Activated CD4-positive, alpha-beta T cell treated with anti-CD3 and anti-CD28 coated beads, Interleukin-10, Interleukin-2, amounts not matched to agents 100 ng/mL and 50 ng/mL, durations not matched to agents 16 hours and 8 hours (primary cell): ENCODE measurements at places on chromosomes 1 and 21.
A peak's percentile ranks its signal among the peaks of the same experiment; 100 is the strongest.

DNA sequence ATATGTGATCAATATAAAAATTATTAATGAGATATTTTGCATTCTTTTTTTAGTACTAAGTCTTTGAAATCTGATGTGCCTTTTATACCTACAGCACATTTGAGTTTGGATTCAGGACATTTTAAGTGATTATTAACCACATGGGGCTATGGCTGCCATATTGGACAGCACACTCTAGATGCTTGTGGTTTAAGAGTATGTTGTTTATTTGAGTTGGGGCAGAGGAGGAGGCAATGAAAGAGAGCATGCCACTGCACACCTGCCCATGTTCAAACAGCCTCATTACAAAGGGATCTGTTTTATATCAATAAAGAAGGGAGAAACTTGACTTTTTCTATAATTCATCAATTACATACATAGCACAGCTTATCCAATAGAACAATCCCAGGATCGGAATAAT, 99.4 kb upstream of the EDEM3 start:
- DNase-seq: no peak

DNA sequence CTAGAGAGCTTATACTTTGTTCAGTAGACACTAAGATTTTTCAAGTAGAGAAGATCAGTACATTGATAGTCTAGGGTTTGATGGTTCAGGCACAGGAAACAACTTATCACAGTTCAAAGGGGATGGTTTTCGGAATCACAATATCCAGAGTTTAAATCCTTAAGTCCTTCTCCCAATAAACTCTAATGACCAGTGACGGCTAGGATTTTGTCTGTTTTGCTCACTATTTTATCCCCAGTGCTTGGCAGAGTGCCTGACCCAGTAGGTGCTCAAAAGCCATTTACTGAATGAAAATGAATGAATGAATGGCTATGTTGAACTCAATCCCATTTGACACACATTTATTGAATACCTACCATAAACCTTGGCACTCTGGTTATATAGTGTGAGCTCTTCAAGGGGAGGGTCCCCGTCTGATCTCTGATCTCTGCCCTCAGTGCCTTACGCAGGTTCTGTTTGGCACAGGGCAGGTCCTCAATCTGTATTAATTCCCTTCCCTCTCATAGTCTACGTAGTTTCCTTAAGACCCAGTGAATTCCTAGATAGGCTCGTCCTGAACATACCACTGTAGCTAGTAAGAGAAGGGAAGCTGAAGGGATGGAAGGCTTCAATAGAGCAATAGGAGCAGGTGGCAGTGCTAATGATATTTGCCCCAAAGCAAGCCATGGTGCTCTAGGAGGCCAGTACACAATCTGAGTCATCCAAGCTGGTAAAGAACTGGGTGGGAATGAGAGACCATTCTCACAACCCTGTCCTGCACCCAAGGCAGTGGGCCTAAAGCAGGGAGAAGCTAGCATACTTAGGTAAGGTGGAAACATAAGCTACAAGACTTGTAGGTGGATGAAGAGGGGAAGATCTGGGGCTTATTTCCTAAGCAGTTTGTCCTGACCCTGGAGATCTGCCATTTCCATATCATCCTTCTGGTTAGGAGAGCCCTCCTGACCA, 53.4 kb downstream of the DMAP1 start:
- DNase-seq: no peak

DNA sequence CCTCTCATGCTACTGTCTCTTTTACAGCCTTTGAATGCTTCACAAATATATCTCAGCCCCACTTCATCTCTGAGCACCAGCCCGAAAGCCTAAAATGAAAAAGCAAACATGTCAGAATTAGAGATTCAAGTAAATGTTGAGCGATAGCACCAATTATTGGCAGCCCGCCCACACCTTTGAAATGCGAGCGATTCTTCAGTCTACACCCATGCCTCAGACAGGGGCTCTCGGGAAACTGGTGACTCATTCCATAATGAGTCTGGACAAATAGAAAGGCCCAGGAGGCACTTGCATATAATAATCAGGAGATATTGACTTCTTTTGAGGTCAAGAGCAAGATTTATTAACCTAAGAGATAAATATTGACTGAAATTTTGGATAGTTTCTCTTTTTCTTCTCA, 487.3 kb upstream of the PTBP2 start:
- no peak for DNase-seq

DNA sequence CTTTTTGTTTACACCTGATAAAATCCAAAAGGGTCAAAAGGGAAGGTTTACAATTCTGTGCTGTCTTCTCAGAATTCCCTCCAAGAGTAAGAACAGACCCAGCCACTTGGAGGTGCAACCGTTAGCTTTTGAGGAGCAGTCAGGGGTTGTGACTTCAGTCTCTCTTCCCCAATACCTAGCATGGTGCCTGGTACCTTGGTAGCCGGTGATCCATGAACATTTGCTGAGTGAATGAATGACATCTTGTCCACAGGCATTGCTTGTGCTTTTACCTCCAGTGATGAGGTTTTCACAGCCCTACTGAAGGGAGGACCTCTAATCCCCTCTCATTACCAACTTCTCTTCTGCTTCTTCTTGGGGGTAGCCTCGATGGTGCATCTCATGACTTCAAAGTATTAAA, 11.7 kb downstream of the GFI1 start:
- DNase-seq: no peak

DNA sequence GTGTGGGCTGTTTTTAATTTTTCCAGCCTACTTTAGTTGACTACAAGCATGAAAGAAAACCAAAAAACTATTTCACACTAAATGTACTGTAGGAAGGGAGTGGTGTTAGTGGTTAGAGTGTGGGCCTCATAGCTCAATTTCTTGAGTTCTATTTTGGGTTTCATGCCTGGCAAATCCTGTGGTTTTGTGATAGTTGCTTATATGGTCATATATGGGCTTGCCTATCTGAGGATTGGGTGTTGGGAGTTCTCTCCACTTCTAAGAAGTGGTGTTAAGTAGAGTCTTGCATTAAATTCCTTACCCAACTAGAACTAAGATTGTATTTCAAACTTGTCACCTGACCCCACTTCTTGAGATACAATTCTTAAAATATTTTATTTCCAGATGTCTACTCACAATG, 37.8 kb upstream of the COL11A1 start:
- DNase-seq: no peak

DNA sequence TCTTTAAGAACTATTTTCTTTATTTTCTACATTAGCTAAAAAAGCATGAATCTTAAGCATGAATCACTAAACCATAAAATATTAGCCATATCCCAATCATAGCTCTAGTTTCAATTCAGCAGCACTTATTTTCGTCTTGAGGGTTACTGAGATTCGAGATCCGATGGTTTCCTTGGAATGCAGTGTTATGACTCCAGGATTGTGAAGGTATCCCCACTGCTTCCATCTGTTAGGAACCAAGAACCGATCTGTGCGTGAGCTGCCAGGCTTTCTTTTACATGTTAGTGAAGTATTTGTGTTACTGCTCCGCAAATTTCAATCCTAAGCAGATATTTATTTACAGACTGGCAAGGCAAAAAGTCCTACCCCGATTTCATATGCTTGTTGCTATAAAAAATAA, 18.8 kb downstream of the TNFRSF9 start:
- no peak for DNase-seq

DNA sequence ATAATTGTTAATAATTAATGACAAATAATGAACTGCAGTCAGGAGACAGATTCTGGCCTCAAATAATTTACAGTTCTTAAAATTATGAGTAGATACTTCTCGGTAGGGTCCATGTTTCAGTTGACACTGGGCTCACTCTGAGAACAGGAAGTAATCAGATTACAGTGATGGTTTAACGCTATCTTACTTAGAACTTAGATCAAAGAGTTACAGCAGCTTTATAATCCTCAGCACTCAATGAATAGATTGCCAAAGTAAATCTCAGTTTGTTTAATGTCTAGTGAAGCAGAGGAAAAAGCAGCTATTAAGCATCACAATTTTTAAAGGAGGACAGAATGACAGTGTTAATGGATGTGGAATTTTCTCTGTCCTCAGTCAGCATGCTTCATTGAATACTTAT, 79.6 kb downstream of the PDE4B start:
- no peak for DNase-seq

DNA sequence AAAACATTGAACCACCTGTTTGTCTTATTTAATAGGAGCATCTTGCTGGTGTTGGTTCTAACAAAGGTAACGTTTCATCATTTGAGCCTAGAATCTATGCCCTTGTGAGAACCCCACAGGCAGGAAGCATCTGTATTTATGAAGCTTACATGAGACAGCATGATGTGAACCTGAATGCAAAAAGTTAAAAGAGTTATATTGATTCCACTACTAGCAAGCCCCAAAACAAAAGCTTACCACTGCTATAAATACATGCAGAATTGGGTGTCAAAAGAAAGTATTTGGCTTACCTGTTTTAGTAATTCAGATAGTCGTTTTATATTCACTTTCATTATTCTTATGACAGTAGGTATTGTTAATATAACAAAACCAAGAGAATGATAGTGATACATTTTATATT, 301.2 kb upstream of the ADGRL2 start:
- DNase-seq: no peak

DNA sequence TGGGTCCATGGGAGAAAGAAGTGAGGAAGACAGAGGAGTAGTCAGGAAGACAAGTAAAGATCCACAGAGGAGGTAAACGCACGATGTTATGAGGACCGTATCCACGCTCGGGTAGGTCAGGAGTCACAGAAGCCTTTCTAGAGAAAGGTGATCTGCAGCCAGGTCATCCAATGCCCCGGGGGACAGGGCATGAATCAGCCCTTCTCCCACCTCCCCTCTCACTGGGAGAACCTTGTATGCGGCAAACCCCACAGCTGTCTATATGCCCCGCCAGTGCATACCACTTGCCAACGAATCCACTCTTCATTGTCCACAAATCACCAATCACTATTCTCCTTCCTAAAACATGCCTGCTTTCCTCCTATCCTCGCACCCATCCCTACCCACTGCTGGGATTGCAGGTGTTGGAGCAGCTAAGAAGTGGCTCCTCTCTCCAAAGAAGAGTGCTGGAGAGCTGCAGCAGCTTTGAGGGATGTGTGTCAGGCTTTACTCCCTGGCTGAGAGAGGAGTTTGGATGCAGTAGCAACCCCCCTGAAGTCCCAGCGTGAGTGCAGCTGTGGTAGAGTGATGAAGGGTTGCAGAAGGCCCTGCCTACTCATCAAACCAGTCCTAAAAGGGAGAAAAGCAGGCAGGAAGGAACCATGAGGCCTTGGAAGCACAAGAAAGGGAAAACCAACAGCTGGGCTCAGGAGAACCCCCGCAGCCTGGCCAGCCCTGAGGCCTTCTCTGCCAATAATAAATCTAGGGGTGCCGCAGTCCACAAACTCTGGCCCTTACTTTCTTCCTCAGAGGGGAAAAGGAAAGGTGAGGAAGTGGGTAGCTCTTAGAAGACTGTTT, 102.2 kb upstream of the GADD45A start:
- DNase-seq: no peak

DNA sequence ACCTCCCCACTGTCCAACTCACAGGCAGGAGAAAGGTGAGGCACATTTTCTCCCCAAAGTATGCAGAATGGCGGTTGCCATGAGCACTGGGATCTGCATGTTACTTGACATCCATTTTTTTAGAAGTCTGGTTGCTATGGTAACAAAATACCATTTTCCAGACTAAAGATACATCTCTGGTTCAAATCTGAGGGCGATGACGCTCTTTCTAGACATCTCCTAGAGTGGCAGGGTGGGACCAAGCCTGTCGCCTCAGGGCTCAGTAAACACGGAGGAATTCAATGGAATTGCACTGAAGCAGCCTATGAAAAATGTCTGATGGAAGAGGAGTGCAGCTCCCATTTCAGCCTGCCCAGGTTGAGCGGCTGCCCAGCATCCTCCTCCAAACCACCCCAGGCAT, 21.5 kb upstream of the FAM43B start:
- DNase-seq: no peak

GRCh38 chr1:61612602-61613001, 112.3 kb downstream of the TM2D1 start:
- DNase-seq: no peak

GRCh38 chr1:4425892-4426291, 228.5 kb upstream of the AJAP1 start:
- peak; percentile 1 for DNase-seq

DNA sequence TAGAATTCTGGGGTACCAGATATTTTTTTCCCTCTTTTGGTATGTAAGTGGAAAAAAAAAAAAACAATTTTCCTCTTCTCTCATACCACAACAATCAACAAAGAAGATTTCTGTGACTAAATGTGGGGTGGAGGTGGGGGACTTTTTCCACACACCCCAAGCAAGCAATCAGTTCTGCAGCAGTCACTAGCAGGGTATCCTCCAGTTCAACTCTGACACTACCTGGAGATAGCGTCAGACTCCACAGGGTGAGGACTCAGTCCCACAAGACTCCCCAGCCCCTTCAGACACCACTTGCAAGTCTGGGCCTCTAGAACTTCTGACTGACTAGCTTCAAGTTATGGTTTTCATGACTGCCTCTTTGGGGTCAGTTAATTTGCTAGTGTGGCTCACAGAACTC, 6.2 kb downstream of the DHX9 start:
- DNase-seq: no peak

DNA sequence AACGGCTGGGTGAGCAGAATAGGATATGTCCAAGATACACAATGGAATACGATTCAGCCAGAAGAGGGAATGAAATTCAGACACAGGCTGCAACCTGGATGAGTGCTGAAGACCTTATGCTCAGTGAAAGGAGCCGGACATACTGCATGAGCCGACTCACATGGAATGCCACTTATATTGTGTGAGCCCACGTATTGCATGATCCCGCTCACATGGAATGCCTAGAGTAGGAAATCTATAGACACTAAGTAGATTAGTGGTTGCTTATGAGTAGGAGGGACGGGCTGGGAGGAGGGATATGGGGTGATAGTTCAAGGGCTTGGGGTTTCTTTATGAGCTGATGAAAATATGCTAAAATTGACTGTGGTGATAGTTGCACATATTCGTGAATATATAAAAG, 26.8 kb downstream of the TMPRSS2 start:
- no peak for DNase-seq

GRCh38 chr1:80633947-80634706, 1166.6 kb upstream of the ADGRL2 start:
- no peak for DNase-seq

DNA sequence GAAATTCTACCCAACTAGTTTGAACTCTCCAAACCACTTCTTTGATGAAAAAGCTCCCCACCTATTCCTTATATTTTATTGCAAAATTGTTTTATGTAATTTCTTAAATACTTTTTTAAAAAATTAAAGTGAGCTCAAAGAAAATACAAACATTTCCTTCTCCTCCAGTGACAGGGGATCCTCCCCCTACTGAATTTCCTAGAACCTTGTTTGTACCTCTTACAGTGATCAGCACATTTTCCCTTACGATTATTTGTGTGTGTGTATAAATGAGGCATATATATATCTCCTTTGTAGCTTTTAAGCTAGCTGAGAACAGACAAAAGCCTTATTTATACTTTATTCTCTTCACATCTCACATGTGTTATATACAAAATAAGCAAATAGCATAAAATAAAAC, 44.4 kb downstream of the VAV3 start:
- no peak for DNase-seq
